ENCODE measurements at places on chromosomes 16 and 17.

- DNase-seq = no peak
These were observed 16.4 kb downstream of the CDR2 start for GRCh38 chr16:22358000-22358399.

GRCh38 chr17:956905-957304 is 22.7 kb downstream of the NXN start:
- no peak for DNase-seq

- no peak for DNase-seq
These were observed 154.6 kb upstream of the CIBAR2 start for GRCh38 chr16:85266857-85267256.

DNA sequence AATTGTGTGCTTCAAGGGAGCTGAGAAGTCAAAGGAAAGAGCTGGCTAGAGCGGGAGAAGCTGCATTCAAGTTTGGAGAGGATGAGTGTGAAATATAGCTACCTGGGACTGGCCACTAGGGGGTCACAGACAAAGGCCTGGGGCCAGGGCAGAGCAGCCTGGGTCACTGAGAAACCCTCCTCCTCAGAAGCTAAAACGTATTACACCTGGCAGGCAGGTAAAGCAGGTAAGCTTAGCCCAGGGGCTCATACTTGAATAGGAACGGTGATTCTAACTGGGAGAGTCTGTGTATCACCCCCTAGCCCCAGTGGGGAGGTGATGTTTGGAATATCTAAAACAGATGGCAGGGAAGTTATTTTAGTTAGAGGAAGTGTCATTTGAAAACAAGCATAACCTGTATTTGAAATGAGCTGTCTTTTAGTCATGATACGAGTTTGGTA is 6.8 kb downstream of the KRT37 start:
- no peak for DNase-seq

All from skeletal muscle cell (primary cell).